ENCODE measurements at places on chromosomes 11 and 22.

GRCh38 chr11:8221046-8221723 lies 42.5 kb downstream of the LMO1 start:
- DNase-seq: no peak

DNA sequence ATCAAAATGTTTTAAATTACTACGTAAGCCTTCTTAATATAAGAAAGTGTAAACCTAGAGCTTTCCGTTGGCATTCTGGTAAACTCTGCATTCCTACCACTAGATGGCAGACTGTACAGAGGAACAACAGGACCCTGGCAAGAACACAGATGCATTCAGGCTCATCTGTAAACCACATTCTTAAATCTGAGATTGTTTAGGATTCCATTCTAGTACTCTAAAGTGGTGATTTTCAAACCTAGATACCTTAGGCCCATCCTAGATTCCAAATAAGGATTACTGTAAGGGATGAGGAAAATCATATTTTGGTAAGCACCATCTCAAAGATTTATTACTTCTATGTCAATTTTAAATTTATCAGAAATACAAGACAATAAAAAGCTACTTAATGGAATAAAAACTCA lies 26.9 kb downstream of the PICALM start:
- peak; percentile 69 for DNase-seq

DNA sequence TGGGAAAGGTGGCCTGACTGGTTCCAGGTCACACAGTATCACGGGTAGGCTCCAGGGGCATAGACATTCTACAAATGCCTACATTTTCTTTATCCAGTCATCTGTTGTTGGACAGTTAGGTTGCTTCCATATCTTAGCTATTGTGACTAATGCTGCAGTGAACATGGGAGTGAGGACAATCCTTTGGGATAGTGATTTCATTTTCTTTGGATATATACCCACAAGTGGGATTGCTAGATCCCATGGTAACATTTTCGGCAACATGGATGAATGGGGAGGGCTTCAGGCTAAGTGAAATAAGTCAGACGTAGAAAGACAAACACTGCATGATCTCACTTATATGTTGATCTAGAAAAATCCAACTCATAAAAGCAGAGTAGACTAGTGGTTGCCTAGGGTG lies 744.3 kb downstream of the NTM start:
- DNase-seq: no peak

GRCh38 chr11:95212609-95213008 lies 18.4 kb downstream of the SESN3 start:
- no peak for DNase-seq

- no peak for DNase-seq
Observed at GRCh38 chr11:60005360-60005759, 11.6 kb upstream of the OOSP4B start.

DNA sequence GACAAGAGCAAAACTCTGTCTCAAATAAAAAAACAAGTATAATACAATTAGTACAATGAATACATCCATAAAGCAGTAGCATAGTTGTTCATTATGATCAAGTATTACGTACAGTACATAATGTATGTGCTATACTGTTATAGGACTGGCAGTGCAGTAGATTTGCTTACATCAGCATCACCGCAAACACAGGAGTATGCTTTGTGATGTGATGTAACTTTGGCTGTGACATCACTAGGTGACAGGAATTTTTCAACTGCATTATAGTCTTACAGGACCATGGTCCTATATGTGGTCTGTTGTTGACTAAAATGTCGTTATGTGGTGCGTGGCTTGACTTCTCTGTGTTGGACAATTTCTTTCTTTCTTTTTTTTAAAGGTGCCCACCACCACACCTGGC lies 16.6 kb downstream of the TBC1D22A start:
- no peak for DNase-seq

DNA sequence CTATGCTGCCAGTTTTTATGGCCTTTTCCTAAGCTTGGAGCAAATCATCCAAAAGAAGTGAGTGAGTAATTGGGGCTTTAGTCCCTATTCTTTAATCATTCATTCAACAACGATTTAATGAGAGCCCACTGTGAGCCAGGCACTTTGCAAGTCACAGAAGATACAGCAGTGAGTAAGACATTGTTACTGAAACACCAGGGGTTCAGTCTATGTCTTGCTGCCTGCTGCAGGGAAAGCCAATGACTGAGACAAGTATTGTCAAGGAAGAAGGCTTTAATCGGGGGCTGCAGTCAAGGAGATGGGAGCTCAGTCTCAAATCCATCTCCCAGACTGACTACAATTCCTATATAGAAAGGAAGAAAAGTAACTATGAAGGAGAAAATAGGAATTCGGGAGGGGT lies 228.3 kb downstream of the FAM181B start:
- DNase-seq: no peak

GRCh38 chr11:97703851-97704250 lies 1314.0 kb downstream of the JRKL start:
- DNase-seq: no peak

- no peak for DNase-seq
Observed at GRCh38 chr11:129224538-129224937, 32.4 kb upstream of the ARHGAP32 start.

DNA sequence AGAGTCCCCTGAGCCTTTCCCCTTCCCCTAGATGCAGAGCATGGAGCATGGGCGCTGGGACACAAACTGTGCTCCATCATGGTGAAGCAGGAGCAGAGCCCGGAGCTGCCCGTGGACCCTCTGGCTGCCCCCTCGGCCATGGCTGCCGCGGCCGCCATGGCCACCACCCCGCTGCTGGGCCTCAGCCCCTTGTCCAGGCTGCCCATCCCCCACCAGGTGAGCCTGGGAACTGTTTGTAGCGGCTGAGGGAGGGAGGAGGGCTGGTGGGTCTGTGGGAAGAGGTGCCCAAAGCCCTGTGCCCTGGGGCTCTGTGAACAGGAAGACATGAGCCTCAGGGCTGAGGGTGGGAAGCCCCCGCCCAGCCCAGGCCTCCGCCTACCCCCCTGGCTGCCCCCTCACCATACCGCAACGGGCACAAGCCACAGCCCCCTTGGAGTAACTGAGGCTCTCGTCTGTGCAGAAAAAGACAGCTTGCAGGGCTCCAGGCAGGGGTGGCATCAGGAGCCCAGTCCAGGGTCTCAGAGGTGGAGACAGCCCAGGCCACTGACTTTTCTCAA lies 30.4 kb downstream of the CREB3L1 start:
- no peak for DNase-seq

DNA sequence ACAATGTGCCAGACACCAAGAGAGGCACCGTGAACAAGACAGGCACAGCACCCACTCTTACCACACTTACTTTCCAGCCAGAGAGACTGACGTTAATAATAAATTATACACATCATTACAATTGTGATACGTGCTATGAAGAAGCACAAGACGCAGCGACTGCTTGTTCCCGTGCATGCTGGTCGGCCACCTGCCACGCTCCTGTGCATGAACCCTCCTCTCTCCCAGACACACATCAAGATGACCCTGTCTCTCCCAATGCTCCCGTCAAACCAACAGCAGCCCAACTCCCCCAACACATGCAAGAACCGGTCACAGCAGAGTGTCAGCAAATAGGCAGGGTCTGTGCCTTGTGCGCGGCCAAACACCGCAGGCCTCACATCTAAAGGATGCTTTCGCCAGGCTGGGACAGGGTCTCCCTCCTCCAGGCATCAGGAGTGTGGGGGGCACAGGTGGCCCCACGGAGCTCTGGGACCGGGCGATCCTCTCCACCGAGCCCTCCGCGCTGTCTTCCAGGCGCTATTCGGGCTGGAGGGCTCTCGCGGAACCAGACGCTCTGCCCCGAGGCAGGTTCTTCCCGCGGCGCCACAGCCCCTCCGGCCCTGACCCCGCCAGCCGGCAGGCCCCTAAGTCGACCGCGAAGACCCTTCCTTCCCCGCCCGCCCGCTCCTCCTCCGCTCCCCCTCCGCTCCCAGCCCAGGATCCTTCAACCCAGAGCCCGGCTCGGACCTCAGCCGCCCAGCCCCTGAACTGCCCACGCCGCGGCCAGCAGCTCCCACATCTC lies 533 bp downstream of the SERGEF start:
- no peak for DNase-seq

- no peak for DNase-seq
Observed at GRCh38 chr11:124880290-124880611, 15.0 kb downstream of the ROBO3 start.
